Osteoblast (primary cell): ENCODE measurements at places on chromosomes 4 and X. TPM values are rescaled to one million over a fixed set of nuclear protein-coding genes. Genes with fewer than 3 reads are reported as not detected.

GRCh38 chr4:186021461-186022167 is 47.3 kb upstream of the TLR3 start:
- no peaks in the 10 kb centered on the region for H3K27me3 ChIP-seq
- peak; percentile 90 for DNase-seq
- peaks cover 8% of the 10 kb centered on the region for H3K4me1 ChIP-seq
- H3K36me3 ChIP-seq = no peaks in the 10 kb centered on the region
- H3K27ac ChIP-seq = peak overlapping the region; percentile 13
- H3K4me3 ChIP-seq = peak overlapping the region; percentile 62

DNA sequence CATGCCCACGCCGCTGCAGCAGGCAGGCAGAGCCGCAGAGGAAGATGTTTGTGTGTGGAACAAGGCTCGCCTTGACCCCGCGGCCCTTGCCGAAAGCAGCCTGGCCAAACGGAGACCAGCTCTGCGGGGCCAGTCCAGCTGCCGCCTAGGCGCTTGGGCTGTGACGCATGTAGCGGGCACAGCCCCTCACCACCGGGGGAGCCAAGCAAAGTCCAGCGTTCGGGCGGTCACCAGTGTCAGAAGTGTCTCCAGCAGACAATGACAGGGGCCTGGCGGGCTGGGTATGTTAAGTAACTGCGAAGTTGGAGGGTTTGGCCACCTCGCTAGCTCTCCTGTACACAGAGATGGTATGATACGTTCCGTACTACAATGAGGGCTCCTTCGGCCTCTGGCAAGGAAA is 1.3 kb downstream of the AMER1 start:
- peak; percentile 70 for DNase-seq
- peak overlapping the region; percentile 77 for H3K4me3 ChIP-seq
- H3K27ac ChIP-seq = peak overlapping the region; percentile 10
- H3K36me3 ChIP-seq = no peaks in the 10 kb centered on the region
- H3K27me3 ChIP-seq = no peaks in the 10 kb centered on the region

- no peaks in the 10 kb centered on the region for H3K36me3 ChIP-seq
- no peak overlapping the region for H3K27ac ChIP-seq
- no peak for DNase-seq
- no peak overlapping the region for H3K4me3 ChIP-seq
Observed at GRCh38 chr4:116733370-116733769, 352.0 kb downstream of the TRAM1L1 start.

GRCh38 chr4:22345678-22346077 is 170.2 kb downstream of the ADGRA3 start:
- no peak overlapping the region for H3K27ac ChIP-seq
- DNase-seq = no peak
- no peaks in the 10 kb centered on the region for H3K4me1 ChIP-seq
- no peak overlapping the region for H3K4me3 ChIP-seq

GRCh38 chrX:45479835-45480422 is 279.3 kb upstream of the DIPK2B start:
- peaks cover 25% of the 10 kb centered on the region for H3K4me1 ChIP-seq
- DNase-seq = no peak
- no peaks in the 10 kb centered on the region for H3K27me3 ChIP-seq

- peaks cover 47% of the 10 kb centered on the region for H3K36me3 ChIP-seq
- H3K4me3 ChIP-seq = peak overlapping the region; percentile 42
- DNase-seq = peak; percentile 97
Observed at GRCh38 chr4:1727117-1728031, 6.1 kb downstream of the TACC3 start.

GRCh38 chr4:29307256-29307655 is 1412.9 kb upstream of the PCDH7 start:
- H3K36me3 ChIP-seq = no peaks in the 10 kb centered on the region
- no peak overlapping the region for H3K4me3 ChIP-seq
- no peak overlapping the region for H3K27ac ChIP-seq
- H3K4me1 ChIP-seq = no peaks in the 10 kb centered on the region
- no peaks in the 10 kb centered on the region for H3K27me3 ChIP-seq

NPNT gene
- 0.36 and 0.59 TPM in 2 replicates for total RNA-seq

PJA1 gene
- 19.4 and 21.0 TPM in 2 replicates for total RNA-seq

LAP3 gene
- total RNA-seq = 128 and 137 TPM in 2 replicates

SHOX gene
- 11.8 and 13.4 TPM in 2 replicates for total RNA-seq

HERC6 gene
- total RNA-seq = 12.4 and 21.4 TPM in 2 replicates

SMIM10 gene
- 7.1 and 8.0 TPM in 2 replicates for total RNA-seq

ARSJ gene
- total RNA-seq = 18.6 and 24.6 TPM in 2 replicates
